ENCODE measurements at places on chromosomes 11 and 22.

DNA sequence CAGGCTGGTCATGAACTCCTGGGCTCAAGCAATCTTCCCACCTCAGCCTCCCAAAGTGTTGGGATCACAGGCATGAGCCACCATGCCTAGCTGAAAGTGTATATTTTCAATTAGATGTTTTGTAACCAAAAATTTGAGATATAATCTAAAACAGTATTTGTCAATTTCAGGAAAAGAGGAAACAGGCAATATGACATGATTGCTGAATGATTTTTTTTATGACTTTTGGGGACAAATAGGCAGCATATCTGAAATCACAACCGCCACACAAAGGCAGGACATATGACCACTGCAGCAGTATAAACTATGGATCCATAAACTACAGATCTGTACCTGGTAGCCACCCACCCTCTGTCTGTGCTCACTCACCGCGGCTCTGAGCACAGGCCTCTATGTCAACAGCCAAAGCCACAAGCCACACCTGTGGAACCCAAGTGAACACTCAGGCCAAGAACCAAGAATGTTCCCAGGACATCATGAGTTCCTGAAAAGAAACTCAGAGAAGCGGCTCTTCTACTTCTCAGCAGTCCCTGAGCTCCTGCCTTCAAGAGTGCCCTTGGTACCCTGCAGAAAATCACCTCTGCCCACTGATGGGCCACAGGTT lies 22.5 kb downstream of the PISD start:
- DNase-seq = no peak

DNA sequence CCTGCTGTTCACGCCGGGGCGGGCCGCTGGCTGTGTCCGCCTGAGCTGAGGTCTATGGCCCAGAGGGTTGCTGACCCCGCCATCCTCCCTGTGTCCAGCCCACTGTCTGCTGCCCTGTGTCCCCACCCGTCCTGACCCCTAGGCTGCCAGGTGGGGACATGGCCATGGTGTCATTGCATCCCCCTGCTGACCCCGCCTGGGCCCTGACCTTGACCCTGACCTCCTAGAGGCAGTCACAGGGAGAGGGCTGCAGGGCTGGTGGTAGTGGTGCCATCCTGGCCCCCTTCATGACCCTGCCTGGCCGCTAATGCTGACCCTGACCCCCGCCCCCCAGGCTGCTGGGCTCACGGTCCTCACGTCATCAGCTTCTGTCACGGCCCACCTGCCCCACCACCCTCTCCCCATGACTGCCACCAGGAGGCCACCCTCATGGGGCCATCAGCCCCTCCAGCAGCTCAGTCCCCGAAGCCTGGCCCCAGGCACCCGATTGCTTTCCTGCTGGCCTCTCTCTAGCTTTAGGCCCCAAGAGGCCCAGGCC lies 285.9 kb downstream of the BRD1 start:
- DNase-seq = no peak

DNA sequence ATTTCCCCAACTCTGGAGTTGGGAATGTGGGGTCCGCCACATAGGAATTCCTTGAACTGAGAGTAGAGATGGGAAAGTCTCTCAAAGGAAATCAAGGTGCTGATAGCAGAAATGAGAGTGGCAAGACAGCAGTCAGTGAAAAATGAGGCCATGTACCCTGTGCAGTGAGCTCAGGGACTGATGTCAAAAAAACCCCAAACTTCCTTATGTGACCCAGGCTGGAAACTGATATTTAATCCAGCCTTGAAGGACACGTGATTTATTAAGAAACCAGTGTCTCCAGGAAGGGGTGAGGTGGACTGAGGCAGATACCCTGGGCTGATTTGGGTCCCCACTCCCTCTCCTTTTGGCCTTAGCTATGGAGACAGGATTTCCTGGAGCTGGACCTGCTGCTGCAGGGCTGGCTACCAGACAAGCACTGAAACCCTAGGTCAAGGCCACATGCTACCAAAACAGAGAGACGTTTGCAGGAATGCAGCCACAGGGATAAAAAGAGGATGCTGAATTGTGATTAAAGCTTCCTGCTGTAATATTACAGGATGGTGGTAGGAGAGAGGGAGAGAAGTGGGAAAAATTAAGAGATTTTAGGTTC lies 25.3 kb upstream of the FCHSD2 start:
- DNase-seq = no peak

DNA sequence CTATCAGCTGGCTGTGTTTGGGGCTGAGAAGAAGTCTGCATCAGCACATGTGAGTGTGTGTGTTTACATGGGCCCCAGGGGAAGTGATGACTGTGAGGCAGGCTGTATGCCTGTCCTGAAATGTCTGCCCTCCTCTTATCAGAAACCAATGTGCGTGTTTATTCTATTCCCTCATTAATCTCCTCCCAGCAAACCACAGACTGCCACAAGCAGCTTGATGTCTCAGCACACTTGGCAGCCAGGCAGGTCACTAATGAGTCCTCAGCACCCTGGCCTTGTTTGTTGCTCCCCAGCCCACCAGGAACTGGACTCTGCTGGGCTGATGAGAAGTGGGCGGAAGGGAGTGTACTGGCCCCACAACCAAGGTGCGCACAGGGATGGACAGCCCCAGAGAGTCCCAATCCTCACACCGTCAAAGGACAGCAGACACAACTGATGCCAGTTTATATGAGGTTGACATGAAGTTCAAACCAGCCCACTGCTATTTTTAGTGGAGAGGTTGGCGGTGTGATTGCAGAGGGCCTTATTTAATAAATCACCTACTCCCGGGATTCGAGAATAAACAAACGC lies 225.8 kb downstream of the ETS1 start:
- no peak for DNase-seq

GRCh38 chr11:34168642-34169420 lies 63.4 kb downstream of the NAT10 start:
- no peak for DNase-seq

GRCh38 chr11:63536669-63537292 lies at the start of gene PLAAT4:
TSS of gene PLAAT4 (plus strand) at chr11:63536808. CDS start at chr11:63536869, 61 bp downstream.
- DNase-seq = peak; percentile 28

DNA sequence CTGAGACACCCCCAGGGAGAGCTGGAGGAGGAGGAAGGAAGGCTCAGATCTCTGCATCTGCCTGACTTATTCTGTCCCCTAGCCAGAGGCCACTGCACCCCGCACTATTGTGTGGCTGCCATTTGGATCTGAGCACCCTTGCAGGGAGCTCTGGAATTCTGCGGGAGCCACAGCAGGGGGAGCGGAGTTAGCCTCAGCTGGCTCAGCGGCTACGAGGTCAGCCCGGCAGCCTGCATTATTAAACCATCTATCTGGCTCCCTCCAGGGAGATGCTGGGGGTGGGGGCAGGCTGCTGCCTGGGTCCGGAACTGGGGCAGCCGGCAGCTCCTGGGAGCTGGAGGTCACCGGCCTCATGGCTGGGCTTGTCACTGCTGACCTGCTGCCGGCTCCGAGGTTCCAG lies 6.5 kb upstream of the ELFN2 start:
- DNase-seq = no peak

DNA sequence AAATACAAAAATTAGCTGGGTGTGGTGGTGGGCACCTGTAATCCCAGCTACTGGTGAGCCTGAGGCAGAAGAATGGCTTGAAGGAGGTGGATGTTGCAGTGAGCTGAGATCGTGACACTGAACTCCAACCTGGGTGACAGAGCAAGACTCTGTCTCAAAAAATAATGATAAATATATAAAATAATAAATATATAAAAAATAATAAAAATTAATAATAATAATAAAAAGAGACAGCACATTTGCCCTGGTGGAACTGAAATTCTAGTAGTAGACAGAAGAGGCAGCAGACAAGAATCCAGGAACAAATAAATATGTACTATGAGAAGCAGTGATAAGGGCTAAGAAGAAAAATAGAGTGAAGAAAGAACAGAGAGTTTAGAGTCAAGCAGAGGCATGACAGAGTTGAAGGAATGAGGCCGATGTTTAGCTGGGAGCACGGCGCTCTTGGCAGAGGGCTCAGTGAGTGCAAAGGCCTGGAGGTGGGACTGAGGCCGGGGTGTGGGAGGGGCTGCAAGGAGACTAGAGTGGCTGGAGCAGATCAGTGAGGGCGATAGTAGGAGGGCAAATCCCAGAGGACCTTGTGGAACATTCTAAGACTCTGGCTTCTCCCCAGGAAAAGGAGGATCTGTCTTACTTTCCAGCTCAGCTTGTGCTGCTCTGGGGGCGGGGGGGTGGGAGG lies 410.3 kb downstream of the MN1 start:
- DNase-seq = no peak

- DNase-seq = no peak
Measured at GRCh38 chr11:71474141-71474770, 21.3 kb downstream of the NADSYN1 start.

GRCh38 chr11:108596701-108597100 lies 3.1 kb upstream of the EXPH5 start:
- DNase-seq = no peak

GRCh38 chr11:83092488-83093384 lies 21.0 kb upstream of the RAB30 start:
- DNase-seq = no peak

- peak; percentile 83 for DNase-seq
Measured at GRCh38 chr11:18588297-18589252, at the start of gene UEVLD. TSS of gene UEVLD (minus strand) at chr11:18588734. CDS start at chr11:18588654, 80 bp downstream.

- DNase-seq = no peak
Measured at GRCh38 chr11:71545405-71545966, 2.7 kb upstream of the KRTAP5-9 start.

- DNase-seq = no peak
Measured at GRCh38 chr11:79087961-79088318, 352.9 kb downstream of the TENM4 start.

DNA sequence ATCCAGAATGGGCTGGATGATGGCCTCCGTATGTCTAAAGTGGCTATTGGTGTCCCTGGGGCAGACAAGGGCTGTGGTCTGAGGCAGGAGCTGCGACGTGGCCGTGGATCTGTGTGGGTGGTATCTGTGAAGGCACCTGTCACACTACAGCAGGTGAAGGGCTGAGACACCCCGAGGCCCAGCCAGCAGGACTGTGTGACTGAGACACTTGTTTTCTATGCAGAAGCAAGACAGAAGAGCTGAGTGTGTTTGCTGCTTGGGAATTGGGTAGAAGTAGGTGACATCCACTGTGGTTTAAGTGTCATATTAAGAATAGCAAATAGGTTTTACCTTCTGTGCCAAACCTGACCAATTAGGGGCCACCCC lies 35.0 kb downstream of the AMPD3 start:
- no peak for DNase-seq

- no peak for DNase-seq
Measured at GRCh38 chr11:7672276-7672959, 882 bp downstream of the CYB5R2 start.

DNA sequence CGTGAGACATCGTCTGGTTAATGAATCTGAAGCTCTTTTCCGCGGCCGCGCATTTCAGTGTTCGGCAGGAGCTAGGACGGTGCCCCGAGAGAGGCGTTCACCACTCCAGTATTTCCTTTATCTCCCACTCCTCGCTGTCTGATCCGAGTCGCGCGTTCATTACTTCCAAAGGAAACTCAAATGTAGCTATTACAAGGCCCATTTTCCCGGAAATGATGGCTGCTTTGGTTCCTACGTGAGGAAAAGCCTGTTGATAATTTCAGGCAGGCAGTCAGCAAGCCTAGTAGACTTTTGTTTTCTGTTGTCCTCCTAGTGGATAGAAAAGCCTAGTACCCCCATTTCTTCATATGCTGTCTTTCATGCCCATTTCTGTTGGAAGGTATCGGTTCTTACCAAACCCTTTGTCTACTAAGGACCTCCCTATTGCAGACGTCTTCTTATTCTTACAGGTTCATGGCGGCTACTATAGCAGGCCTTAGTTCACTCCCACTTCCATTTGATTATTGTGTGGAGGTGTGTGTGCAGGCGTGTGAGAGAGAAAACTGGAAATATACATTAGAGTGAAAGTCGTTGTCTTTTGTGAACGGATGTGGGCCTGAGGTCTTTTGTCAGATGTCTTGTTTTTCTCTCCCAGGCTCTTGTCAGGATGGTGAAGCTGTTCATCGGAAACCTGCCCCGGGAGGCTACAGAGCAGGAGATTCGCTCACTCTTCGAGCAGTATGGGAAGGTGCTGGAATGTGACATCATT lies 737 bp downstream of the RBM4 start:
- no peak for DNase-seq

- no peak for DNase-seq
Measured at GRCh38 chr11:36672815-36673450, 74.9 kb upstream of the RAG2 start.

DNA sequence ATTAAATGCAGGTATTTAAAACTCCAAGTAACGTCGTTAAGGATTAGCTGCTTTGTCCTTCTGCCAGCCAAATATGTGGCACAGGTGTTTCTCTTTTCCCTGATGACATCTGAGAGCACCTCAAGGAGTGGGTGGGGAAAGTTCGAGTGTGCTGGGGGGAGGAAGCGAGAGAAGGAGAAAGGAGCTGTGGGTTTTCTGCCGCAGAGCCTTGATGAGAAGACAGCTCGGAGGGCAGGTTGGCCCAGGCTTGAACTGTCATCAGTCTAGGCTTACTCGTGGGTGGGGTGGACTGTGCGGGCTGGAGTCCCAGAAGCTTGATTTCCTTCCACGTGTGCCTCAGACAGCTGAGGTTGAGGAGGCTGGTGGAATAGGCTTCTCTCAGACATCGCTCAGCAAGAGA lies 15.2 kb upstream of the SORL1-AS1 start:
- DNase-seq = peak; percentile 82

- no peak for DNase-seq
Measured at GRCh38 chr11:70005107-70005818, 72.9 kb upstream of the ANO1 start.

DNA sequence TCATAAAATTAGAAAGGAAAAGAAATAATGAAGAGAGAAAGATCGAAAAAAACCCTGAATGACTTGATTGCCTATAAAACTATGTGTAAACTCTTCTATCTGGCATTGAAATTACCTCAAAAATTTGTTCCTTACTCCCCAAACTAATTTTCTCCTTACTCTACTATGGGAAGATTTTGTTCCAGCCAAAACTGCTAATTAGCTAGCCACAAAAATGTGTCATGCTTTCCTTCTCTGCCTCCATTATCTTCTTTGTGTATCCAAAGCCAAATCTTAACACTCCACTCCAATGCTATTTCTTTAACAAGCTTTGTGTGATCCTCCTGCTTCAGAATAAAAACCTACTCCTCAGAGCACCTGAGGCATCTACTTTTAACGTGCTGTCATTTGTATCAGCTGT lies 831.2 kb downstream of the METTL15 start:
- no peak for DNase-seq

- no peak for DNase-seq
Measured at GRCh38 chr22:49023879-49024774, 803.5 kb downstream of the BRD1 start.

DNA sequence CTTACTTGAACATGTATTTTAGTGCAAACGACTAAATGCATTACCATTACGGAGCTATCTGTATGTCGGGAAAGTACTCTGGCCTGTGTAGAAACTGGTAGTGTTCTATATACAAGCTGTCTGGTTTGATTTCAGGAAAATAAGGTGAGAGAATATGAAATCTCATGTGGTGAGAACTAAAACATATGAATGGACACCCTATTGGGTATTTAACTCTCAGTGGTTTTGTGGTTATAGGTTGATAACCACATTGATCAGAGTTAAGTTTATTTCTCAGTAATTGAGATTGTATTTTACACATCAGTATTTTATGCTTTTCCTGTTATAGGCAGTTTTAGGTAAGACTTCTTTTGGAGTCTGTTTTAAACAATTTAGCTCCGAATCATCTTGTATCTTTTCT lies 10.4 kb downstream of the ANO5 start:
- DNase-seq = no peak

- DNase-seq = no peak
Measured at GRCh38 chr11:65131417-65131776, 2.9 kb downstream of the SYVN1 start.

- no peak for DNase-seq
Measured at GRCh38 chr22:49601614-49602321, 225.9 kb downstream of the BRD1 start.

Measured in stimulated activated naive CD8-positive, alpha-beta T cell treated with anti-CD3 and anti-CD28 coated beads, Interleukin-15, Interleukin-2, amounts not matched to agents 100 U/mL and 50 U/mL, for 24 hours (primary cell).